ENCODE measurements at places on chromosomes 2 and 18.

- DNase-seq, result no peak
These were observed 9.0 kb upstream of the TET3 start for GRCh38 chr2:73975731-73976130.

DNA sequence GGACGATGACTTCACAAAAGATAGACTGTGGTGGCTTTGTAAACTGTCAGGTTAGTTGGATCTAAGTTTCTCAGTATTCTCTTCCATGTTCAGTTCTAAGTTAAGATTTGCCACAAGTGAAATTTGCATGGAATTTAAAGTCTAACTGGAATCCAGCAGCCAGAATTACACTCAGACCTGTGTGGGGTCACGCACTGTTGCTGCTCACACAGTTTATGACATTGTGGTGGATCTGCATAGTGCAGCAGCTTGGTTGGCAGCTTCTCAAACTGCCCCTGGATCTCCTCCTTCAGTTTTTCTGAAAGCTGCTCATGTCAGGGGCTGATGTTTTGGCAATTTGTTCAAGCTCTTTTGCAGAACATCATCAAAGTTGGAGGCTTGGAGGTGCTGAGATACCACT, 228.1 kb upstream of the KCNJ3 start:
- no peak for DNase-seq

DNA sequence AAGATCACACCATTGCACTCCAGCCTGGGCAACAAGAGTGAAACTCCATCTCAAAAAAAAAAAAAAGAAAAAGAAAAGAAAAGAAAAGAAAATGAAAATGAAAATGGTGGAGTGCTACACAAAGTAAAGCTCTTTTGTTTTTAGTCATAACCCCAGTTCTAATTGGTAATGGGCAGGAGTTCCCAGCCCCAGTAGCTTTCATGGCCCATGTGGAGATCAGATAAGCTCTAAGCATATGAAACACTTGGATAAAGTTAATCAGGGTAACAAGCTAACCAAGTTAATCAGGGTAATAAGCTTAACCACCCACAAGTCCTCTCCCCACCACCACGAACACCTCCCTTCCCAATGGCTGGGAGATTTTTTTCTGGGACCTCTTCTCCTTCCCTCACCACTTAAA, 240.8 kb downstream of the BCL11A start:
- DNase-seq, result no peak

DNA sequence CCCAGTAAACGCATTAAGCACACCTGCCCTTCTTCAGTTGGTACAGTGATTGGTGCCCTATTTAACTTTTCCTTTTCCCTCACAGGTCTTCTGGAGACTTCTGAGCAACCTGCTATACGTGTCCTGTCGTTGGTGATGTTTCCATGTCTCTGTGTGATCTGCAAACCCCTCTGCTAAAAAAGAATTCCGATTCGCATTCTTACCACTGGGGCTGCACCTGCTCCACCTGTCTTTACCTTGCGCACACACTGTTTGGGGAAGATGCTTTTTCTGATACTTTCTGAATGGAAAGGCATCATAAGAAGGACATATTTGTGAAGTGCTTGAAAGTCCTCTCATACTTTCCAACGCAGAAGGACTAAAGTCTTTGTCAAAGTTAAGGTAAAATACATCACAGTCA, 323.9 kb upstream of the SOX11 start:
- no peak for DNase-seq

- DNase-seq, result no peak
These were observed 1.3 kb downstream of the ATP9B start for GRCh38 chr18:79070486-79070885.

DNA sequence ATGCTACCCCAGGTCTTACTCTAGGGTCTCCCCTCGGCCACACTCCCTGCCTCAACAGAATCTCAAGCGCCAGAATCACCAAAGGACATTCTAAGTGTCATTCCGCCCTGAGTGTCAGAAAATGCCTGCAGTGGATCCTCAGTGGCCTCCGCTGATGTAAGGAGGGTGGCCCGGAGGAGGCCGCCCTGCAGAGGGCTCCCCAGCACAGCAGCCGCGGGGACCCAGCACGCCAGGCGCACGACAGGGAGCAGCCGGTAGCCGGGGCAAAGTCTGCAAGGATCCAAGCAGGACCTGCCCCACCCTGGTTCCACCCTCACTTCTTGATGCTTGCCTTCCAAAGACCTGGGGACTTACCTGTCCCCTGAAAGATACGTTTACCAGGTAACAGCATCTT, 54.2 kb upstream of the ID2 start:
- no peak for DNase-seq

GRCh38 chr2:169107645-169108044, 38.3 kb downstream of the DHRS9 start:
- no peak for DNase-seq

- no peak for DNase-seq
These were observed 261.8 kb downstream of the FHOD3 start for GRCh38 chr18:36559149-36559857.

- DNase-seq, result no peak
These were observed 42.3 kb upstream of the MRPL33 start for GRCh38 chr2:27729198-27729597.

DNA sequence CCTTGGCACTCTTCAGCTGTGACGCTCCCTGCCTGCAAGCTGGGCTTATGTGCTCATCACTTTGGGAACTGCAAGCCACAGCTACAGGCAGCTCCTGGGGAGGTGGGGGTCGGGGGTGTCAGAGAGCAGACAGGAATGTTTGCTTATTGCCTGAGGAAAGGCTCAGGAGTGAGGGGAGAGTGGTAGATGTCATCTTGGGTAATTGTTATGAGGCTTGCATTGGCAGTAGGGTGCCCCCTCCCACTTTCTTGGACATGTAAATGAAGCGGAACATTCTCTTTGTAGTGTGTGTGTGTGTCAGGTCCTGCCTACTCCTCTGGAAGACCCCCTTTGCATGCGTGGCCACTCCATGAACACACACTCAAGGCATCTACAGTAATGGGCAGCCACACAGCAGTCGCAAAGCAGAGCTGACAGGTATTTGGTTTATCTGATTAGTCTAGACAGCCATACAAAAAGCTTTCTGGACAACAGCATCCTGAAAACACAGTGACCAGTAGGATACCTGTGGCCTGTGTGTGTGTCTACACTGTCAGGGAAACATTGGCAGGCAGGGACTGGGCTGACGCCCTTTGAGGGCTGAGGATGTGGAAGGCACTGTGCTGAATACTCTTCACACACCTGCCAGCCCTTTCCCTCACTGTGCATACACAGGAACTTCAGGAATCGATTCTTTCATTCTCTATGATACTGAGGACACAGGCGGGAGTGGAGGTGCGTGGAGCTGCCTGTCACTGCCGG, 17.1 kb upstream of the MC2R start:
- DNase-seq, result no peak

DNA sequence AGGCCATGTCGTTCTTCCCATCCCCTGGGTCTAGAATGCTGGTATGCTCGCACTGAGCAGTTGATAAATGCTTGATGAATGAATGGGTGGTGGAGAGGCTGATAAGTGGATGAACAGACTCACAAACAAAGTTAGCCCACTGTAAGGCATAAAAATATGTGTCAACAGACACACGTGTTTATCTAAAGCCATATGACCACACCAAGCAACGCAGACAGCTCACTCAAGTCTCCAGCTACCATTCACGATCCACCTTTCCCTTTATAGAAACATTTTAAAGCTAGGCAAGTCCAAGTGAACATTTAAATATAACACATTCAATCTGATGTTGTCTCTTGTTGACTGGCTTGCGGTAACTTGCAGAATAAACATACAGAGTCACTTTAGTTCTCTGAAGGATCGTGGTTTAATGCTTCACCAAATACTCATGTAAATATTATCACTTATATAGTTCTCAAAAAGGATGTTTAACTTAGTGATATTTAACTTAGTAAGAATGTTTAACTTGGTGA, 105.5 kb downstream of the NOL10 start:
- no peak for DNase-seq

DNA sequence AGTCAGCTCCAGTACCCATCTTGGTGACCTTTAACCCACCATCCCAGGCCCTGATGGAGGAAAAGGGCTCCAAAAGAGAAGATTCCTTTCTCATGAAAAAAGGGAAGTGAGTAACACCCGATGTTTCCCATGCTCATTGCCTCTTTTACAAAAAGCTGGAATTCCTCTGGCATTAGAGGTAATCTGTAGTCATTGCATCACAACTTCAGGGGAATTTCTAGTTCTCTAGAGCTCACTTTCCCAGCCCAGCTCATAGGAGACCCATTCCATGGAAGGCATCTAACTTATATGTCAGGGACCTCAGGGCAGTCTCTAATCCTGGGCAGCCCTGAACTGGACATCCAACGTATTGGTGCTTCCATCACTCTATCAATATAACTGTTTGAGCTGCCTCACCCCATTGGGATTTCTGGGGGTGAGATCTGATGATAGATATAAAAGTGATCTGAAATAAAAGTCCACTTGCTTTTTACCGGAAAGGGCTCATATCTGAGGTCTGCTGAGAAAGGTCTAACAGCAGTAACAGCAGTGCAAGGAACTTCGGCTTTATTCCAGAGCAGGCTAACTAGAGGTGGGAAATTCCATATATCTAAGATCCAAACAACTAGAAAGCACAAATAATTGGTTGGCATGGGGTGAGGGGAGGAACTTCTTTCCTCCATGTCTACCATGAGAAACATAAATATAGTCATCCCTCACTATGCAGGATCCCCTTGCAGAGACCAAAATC, 106.1 kb downstream of the ETAA1 start:
- no peak for DNase-seq

- DNase-seq, result no peak
These were observed 76.0 kb upstream of the KLHL14 start for GRCh38 chr18:32848826-32849225.

GRCh38 chr2:239818086-239818485, 207.1 kb downstream of the NDUFA10 start:
- no peak for DNase-seq

DNA sequence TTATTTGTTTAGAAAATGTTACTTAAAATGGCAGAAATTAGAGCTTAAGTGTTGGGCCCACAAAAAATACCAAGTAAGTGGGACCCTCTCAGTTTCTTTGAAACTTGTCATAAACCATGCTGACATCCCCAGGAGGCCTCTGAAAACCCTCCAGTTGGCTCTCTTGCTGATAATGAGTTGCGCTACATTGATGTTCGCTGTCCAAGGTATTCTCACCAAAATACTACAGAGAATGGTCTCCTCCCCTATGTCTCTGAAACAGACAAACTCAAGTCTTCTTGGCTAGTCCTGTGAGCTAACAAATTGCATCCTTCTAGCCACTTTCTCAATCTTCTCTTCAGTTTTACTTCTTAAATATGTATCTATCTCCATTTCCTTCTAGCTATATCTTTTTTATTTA, 669.4 kb downstream of the IRS1 start:
- no peak for DNase-seq

DNA sequence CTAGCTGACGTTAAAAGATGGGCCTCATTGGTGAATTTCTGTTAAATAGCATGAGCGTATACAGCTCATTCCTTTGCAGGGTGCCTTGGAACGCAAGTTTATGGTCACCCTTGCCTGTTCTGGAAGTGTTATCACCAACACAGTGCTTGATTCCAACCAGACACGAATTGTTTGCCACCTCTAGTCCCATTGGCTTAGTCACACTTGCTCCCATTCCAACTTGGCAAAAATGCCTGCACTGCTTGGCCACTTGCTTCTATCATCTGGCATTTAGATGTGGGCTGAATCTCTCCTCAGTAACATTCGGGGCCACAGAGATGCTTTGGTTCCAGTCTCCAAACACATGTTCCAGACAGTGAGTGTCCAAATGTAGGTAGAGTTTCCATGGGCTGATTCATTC, 27.5 kb upstream of the ACVR1 start:
- no peak for DNase-seq

DNA sequence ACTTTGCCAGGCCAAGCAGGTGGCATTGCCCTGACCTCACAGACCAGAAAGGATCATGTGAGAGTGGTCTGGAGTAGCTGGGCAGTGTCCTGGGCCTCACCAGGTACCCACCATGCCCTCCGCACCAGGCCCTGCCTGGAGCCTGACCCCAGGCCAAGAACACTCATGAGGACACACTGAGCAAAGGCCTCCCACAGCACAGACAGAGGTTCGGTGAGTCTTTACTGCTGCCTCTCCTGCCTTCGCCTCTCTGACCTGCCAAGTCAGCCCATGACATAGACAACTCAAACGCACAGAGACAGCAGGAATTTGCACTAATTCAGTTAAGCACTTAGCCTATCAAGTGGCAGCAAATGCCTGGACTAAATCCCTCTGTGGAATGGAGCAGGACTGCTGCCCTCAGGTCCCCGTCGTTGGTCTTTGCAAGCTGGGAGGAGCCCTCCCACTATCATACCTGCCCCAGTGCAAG, 62.5 kb downstream of the RHOB start:
- no peak for DNase-seq

GRCh38 chr18:9365406-9365805, 30.8 kb downstream of the TWSG1 start:
- DNase-seq, result no peak

DNA sequence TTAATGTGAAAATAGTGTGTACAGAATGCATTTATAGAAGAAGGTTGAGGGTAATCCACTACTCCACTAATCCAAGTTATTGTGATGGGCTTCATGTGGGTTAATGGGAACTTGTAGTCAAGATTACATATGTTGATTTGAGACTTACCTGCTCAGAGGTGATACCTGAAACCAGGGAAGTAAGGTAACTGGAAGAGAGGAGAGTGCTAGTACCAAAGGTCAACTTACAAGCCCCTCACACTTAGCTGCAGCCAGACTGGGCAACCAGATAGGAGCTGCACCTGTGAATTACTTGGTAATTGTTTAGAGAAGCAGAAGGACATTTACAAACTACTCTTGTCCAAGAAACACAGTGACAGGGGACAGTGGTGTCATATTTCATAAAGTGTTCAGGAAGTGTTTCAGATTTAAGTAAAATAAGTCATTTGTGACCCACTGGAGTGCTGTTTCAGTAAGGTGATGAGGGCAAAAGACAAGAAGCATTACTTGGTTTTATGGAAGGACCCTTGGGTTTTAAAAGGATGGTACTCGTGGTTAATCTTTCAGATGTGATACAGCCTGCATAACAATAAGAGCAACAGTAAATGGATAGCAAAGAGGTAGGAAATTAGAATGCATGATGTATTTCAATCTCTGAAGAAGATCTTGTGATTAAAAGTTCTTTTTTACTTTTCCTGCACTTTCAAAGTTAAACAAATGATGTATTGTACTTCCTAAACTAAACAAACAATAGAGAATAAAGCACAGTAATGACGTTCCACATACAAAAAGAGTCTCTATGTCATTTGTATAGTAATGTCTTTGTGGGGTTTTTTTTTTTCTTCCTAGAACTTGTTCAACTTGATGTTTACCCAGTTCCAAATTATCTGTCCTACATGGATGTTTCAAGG, 189.3 kb downstream of the PHLPP1 start:
- no peak for DNase-seq

DNA sequence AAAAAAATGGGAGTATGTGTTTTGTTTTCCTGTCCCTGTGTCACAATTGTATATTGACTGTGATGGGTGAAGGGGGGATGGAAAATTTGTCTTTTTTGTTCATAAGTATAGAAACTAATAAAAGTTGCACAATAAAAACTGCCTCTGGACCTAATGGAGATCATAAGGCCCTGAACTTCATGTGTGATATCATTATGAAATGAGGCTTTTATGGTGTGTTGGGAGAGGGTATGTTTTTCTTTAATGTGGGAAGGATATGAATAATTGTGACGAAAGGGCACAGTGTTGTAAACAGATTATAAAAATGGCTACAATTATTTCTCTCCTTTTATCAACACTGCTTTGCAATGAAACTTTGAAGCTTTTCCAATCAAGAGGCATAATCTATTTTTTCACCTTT, 1889.3 kb upstream of the CELF4 start:
- DNase-seq, result no peak

Data from prostate gland (tissue), 2 donors.